Stomach (tissue), 19 donors: ENCODE measurements at places on chromosomes 2 and 18. TPM values are rescaled to one million over a fixed set of nuclear protein-coding genes. Genes with fewer than 3 reads are reported as not detected.

ALLC gene
- not detected for total RNA-seq

KCNE4 gene
- total RNA-seq: 16.3 TPM

CPS1 gene
- total RNA-seq: 1.0 TPM

CRYGC gene
- not detected for total RNA-seq

RIT2 gene
- not detected for total RNA-seq

CCDC150 gene
- total RNA-seq: 19.8 TPM

FAM110C gene
- 11.2 TPM for total RNA-seq

KCNIP3 gene
- 1.3 TPM for total RNA-seq

WNT10A gene
- not detected for total RNA-seq

PAX3 gene
- not detected for total RNA-seq

PTH2R gene
- not detected for total RNA-seq

CYP27A1 gene
- total RNA-seq: 546 TPM

MYO7B gene
- total RNA-seq: under 0.01 TPM

ITGB1BP1 gene
- 39.1 TPM for total RNA-seq

HOXD10 gene
- total RNA-seq: not detected

OR6B2 gene
- not detected for total RNA-seq

ITGA4 gene
- total RNA-seq: 48.4 TPM

SCYGR4 gene
- total RNA-seq: not detected

QPCT gene
- total RNA-seq: not detected

TLK1 gene
- 135 TPM for total RNA-seq

IL1RL1 gene
- total RNA-seq: 29.4 TPM

SLC8A1 gene
- 96.3 TPM for total RNA-seq

UPP2 gene
- total RNA-seq: not detected

MPP4 gene
- not detected for total RNA-seq

GPR148 gene
- not detected for total RNA-seq

SERPINB4 gene
- total RNA-seq: not detected

LRRC30 gene
- total RNA-seq: not detected

KCNJ13 gene
- not detected for total RNA-seq

FAM98A gene
- total RNA-seq: 57.2 TPM

CROCC2 gene
- total RNA-seq: not detected

ONECUT2 gene
- 0.14 TPM for total RNA-seq

COLEC11 gene
- total RNA-seq: 4.5 TPM

TRIP12 gene
- 146 TPM for total RNA-seq

SCN2A gene
- not detected for total RNA-seq

REG3A gene
- 3.1 TPM for total RNA-seq

CCDC178 gene
- not detected for total RNA-seq

SAG gene
- 1.5 TPM for total RNA-seq

FHL2 gene
- total RNA-seq: 66.6 TPM

KCNG2 gene
- total RNA-seq: 0.92 TPM

TBR1 gene
- total RNA-seq: not detected

MITD1 gene
- total RNA-seq: 132 TPM

CPO gene
- total RNA-seq: 0.37 TPM

EIF5B gene
- 37.4 TPM for total RNA-seq

RFX8 gene
- not detected for total RNA-seq

NYAP2 gene
- total RNA-seq: not detected
